ENCODE measurements at places on chromosomes 1 and 21.

DNA sequence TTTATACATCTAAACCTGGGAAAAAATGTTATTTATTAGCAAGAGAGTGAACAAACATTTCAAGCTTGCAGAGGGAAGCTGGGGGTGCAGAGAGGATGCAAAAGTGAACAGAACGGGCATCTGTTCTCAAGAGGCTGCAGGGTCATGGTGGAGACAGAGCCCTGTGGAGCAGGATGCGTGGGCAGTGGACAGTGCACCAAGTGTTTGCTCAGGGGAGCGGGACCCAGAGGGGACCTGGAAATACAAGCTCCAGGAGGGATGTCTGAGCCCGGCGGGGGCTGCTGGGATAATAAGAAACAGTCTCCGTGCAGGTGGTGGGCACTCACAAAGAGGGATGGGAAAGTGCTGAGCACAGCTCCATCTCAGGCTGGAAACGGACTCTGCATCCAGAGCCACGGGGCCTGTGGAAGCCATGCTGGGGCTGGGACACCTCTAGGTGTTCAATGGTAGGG is 105.3 kb upstream of the SLC45A1 start:
- no peak for DNase-seq

DNA sequence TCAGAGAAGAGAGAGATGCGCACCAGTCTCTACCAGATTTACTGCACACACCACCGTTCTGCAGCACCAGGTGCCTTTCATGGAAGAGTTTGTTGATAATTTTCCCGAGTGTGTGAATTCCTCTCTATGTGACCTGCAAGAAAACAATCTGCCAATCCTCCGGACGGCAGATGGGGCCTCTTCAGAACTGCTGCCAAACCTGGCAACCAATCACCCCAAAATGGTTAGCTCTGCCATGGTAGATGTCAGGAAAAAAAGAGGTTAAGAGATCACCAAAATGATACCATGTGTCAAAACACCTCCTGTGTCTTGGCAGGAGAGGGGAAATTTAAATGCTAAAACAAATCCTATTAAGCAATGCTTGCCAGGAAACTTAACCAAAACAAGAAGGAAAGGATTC is 96.5 kb downstream of the DAB1 start:
- no peak for DNase-seq

DNA sequence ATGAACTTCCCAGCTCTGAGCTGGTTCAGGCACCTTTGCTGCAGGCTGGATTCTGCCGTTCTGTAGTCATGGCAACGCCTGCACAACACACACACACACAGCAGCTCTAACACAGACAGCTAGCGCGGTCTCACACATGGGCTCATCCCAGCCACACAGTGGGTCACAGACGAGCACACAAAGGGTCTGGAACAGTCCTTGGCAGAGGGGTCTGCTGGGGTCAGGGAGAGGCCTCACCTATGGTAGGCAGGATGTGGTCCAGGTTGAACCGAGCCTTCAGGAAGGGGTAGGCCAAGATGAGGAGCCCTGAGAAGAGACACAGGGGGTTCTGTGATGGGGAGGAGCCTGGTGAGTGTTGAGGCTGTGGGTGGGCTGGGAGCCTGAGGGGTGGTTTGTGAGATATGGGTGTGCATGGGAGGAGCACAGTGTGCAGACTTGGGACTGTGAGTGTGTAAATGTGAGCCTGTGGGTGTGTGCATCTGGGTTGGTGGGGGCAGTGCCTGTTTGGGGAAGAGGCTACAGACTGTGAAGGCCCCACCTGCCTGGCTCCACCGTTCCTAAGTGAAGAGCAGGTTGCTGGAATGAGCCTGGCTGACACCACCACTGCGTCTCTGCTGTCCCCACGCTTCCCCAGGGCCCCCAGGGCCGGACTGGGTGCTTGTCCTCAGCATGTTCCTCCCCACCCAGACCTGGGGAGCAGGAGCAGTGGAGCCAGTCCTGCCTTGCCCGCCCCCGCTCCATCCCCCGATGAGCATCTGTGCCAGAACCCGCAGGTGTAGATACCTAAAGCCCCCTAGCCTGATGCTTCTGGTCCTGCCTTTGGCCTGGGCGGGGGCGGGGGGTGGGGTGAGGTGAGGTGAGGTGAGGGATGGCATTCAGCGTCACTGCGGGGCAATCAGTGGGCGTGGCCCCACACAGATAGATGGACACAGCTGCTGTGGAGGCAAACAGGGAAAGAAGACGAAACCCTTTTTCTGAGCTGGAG is 1.5 kb downstream of the KNCN start:
- DNase-seq, result peak; percentile 92

GRCh38 chr1:38027201-38028104 is 14.9 kb downstream of the UTP11 start:
- peak; percentile 39 for DNase-seq

DNA sequence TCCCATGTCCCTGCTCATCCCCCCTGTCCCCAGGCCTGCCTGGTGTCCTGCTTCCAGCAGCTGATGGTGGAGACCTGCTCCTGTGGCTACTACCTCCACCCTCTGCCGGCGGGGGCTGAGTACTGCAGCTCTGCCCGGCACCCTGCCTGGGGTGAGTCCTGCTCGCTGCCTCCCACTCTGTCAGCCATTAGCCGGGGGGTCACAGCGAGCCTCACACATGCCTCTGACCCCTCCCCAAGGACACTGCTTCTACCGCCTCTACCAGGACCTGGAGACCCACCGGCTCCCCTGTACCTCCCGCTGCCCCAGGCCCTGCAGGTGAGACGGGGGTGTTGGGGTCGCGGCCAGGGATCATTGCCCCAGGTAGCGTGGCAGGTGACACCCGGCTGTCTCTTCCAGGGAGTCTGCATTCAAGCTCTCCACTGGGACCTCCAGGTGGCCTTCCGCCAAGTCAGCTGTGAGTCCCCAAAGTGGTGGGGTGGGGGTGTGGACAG is 10.0 kb downstream of the SCNN1D start:
- peak; percentile 99 for DNase-seq

GRCh38 chr1:213929398-213929797 is 58.4 kb upstream of the PROX1 start:
- DNase-seq, result no peak

Measured in osteoblast (primary cell).